ENCODE measurements at places on chromosomes 3 and 15. TPM values are rescaled to one million over a fixed set of nuclear protein-coding genes. Genes with fewer than 3 reads are reported as not detected.

- no peak overlapping the region for H3K4me3 ChIP-seq
- no peak for DNase-seq
- H3K4me1 ChIP-seq: peaks cover 8% of the 10 kb centered on the region
- H3K27ac ChIP-seq: no peak overlapping the region
- H3K27me3 ChIP-seq: no peaks in the 10 kb centered on the region
Observed at GRCh38 chr3:41521010-41521655, 321.8 kb downstream of the CTNNB1 start.

The ADGRG7 gene
- not detected for total RNA-seq

DNA sequence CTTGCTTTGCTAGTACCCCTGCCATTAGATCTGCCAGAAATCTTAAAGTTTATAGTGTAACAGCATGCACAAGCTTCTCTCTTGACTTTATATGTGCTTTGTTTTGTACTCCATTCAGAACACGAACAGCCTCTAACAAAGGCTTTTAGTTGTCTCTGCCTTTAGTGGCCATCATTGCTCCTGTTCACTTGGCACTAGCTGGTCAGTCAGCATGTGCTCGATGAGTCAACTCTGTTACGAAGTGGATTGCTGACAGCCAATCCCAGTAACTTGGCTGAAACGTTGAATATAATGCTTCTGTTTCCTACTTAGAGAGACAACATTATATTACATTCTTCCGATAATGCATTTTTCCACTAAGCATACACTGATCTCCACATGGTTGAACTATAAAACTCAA is 349.2 kb downstream of the NAALADL2 start:
- DNase-seq: no peak
- H3K4me1 ChIP-seq: no peaks in the 10 kb centered on the region
- H3K27me3 ChIP-seq: no peaks in the 10 kb centered on the region
- no peaks in the 10 kb centered on the region for H3K36me3 ChIP-seq

The MEGF11 gene
- total RNA-seq: not detected

DNA sequence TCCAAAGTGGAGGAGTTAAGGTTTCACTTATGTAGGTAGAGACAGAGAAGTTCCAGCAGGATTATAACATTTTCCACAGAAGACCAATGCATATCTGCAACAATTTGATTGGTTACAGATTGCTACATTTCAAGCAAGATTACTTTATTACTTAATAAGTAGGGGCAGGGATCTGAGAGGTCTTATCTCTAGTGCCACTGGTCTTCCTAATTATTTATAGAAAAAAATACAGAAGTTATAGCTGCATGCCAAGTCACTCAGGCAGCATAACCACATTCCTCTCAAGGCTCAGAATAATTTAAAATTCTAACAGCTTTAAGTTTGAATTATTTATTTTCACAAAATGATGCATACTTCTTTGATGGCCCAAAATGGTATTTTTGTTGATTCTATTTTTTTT is 30.5 kb downstream of the RAD54L2 start:
- H3K27me3 ChIP-seq: no peaks in the 10 kb centered on the region
- DNase-seq: no peak
- H3K4me3 ChIP-seq: no peak overlapping the region
- H3K4me1 ChIP-seq: no peaks in the 10 kb centered on the region
- H3K27ac ChIP-seq: no peak overlapping the region

- H3K4me1 ChIP-seq: peaks cover 11% of the 10 kb centered on the region
- H3K4me3 ChIP-seq: peak overlapping the region; percentile 33
- no peaks in the 10 kb centered on the region for H3K36me3 ChIP-seq
- H3K27me3 ChIP-seq: peaks cover 13% of the 10 kb centered on the region
- DNase-seq: peak; percentile 41
- no peak overlapping the region for H3K27ac ChIP-seq
Observed at GRCh38 chr15:83207009-83207659, 489 bp downstream of the HDGFL3 start.

DNA sequence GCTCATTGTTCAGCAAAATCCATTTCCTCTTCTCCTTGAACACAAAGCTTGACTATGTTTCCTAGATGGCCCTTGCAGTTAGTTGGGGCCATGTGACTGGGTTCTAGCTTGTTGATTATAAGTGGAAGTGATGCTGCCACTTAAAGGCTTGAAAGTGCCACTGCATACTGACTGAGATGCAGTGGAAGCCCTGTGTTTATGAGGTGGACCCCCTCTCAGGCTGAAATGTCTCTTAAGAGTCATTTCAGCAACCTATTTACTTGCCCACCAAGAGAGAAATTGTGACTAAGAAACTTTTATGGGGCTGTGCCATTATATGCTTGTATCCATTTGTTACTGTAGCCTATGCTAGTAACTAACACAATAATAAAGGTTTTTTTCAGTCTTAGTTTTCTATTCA is 8.4 kb upstream of the ANP32A start:
- H3K4me3 ChIP-seq: no peak overlapping the region
- H3K36me3 ChIP-seq: no peaks in the 10 kb centered on the region
- H3K4me1 ChIP-seq: no peaks in the 10 kb centered on the region
- peak; percentile 61 for DNase-seq
- H3K27ac ChIP-seq: no peak overlapping the region

- no peak for DNase-seq
- no peak overlapping the region for H3K4me3 ChIP-seq
Observed at GRCh38 chr3:115301364-115301860, 154.3 kb upstream of the ZBTB20 start.

- no peaks in the 10 kb centered on the region for H3K36me3 ChIP-seq
- H3K4me3 ChIP-seq: no peak overlapping the region
- no peaks in the 10 kb centered on the region for H3K4me1 ChIP-seq
- no peaks in the 10 kb centered on the region for H3K27me3 ChIP-seq
- DNase-seq: no peak
- H3K27ac ChIP-seq: no peak overlapping the region
Observed at GRCh38 chr3:98034036-98034435, 1.1 kb downstream of the GABRR3 start.

The PRTG gene
- total RNA-seq: not detected

GRCh38 chr3:73605412-73605811 is 19.3 kb downstream of the PDZRN3 start:
- no peak overlapping the region for H3K4me3 ChIP-seq
- no peaks in the 10 kb centered on the region for H3K27me3 ChIP-seq
- no peaks in the 10 kb centered on the region for H3K36me3 ChIP-seq
- H3K27ac ChIP-seq: no peak overlapping the region
- no peaks in the 10 kb centered on the region for H3K4me1 ChIP-seq

DNA sequence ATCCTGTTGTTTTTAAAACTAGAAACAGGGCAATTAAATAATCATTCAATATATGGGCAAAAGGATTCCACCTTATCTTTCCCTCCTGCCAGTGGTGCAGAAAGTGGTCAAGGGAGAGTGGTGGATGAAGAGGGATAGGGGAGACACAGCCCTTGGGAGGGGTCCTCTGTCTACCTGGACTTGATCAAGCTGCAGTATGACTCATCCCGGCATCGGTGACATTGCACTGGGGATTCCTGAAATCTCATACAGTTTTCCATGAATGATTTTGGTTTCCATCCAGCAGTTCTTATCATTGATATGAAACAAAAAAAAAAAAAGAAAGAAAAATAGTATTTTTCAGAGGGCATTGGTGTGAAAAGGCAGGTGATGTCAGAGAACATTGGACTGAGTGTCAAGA is 62.9 kb downstream of the CMTM8 start:
- H3K27ac ChIP-seq: no peak overlapping the region
- H3K36me3 ChIP-seq: no peaks in the 10 kb centered on the region
- H3K27me3 ChIP-seq: no peaks in the 10 kb centered on the region
- no peak overlapping the region for H3K4me3 ChIP-seq

Measured in B cell (primary cell).